ENCODE measurements at places on chromosomes 6 and 20.
A peak's percentile ranks its signal among the peaks of the same experiment; 100 is the strongest.

GRCh38 chr20:19996917-19997316, 20.2 kb upstream of the NAA20 start:
- DNase-seq: no peak

DNA sequence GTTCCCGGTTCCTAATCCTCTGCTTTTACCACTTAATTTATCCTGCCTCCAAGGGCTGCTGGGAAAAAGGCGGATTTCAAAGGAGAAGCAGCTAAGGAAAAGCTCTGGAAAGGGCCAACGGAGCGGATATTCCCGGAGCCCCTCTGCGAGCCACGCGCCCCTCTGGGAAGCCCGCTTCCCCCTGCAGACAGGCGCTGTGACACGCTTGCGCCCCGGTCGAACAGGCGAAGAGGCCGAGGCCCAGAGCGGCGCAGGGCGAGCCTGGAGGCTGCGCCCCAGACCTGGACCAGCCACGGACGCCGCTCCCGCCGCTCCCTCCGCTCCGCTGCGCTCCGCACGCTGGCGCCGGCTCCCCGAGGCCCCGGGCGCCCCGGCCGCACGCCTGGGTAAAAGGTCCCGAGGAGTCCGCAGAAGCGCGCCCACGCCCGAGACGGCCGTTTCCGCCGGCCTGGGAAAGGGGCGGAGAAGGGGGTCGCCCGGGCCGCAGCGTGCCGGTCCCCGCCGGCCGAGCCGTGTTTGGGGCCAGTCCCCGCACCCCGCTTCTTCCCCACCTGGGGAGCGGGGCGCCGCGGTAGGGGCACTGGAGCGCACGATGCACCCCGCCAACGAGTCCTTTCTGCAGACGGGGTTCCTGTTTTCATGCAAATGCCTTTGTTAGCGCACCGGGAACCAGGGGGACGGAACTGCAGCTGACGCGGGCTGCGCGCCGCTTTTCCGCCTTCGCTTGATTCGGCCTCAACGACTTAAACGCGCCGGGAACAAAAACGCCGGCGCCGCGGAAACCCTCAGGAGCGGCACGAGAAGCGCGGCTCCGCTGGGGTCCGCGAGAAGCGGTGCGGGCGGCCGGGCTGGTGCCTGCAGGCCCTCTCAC, 91.9 kb upstream of the SIRPA start:
- DNase-seq: no peak

- no peak for DNase-seq
Measured at GRCh38 chr20:47445291-47445690, 56.4 kb upstream of the NCOA3 start.

GRCh38 chr6:40387871-40388264, 199.3 kb downstream of the LRFN2 start:
- no peak for DNase-seq

- no peak for DNase-seq
Measured at GRCh38 chr6:122571888-122572287, 38.3 kb upstream of the PKIB start.

- DNase-seq: no peak
Measured at GRCh38 chr6:111862741-111863140, 10.5 kb downstream of the FYN start.

DNA sequence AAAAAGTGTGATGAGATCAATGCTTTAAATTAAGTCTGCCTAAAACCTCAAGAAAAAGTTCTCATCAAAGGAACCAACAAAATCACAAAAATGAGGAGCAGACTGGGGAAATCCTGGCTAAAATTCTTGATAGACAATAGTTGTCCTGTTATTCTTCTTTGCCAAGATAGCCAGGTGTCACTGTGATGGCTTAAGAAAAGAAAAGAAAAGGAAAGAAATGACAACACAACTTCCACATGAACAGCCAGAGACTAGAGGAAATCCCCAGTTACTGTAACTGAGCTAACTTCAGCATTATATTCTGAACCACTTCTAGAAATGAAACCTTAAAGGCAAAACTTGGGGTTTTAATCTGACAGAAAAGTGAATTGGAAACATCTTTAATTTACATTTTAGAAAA, 129.6 kb downstream of the CD24 start:
- DNase-seq: no peak

DNA sequence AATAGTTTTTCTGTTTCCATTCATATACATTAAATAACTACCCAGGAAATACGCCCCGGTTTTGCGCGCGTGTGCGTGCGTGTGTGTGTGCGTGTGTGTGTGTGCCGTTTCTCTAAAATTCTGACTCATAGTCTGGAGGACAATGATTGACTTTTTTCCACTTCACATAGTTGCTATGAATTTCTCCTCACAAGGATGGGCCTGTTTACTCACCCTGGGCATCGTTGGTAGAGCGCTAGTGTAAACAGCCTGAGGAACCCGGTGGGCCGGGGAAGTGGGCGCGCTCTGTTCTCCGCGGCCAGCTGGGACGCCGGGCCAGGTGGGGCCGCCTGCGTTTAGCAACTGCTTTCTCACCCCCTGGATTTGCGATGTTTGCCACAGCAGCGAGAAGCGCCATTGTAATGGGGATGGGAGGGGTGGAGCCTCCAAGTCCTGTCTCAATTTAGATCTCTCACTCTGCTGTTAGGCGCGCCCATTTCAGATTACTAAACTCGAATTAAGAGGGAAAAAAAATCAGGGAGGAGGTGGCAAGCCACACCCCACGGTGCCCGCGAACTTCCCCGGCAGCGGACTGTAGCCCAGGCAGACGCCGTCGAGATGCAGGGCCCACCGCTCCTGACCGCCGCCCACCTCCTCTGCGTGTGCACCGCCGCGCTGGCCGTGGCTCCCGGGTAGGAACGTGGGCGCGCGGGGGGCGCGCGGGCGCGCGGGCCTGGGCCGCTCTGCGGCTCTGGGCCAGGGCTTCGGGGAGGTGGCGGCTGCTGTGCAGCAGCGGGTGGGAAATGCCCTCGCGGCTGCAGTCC, at the start of gene CD109:
Gene CD109, plus strand, starts transcription at position 585 of the 803 bp plus-strand sequence. Its CDS starts 13 bp downstream, at position 598.
- peak; percentile 16 for DNase-seq

DNA sequence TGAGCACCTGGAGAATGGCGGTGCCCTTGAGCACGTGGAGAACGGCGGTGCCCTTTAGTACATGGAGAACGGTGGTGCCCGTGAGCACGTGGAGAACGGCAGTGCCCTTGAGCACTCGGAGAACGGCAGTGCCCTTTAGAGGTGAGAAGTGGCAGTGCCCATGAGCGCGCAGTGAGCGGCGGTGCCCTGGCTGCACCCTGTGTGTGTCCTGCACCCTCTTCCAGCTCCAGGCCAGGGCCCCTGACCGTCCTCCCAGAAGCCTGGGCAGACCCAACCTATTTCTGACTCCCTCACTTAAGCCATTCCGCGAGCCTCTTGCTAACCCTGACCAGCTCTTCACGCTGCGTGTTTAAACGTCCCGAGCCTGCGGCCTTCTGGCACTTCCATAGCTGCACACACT, 151.3 kb downstream of the DLL1 start:
- no peak for DNase-seq

DNA sequence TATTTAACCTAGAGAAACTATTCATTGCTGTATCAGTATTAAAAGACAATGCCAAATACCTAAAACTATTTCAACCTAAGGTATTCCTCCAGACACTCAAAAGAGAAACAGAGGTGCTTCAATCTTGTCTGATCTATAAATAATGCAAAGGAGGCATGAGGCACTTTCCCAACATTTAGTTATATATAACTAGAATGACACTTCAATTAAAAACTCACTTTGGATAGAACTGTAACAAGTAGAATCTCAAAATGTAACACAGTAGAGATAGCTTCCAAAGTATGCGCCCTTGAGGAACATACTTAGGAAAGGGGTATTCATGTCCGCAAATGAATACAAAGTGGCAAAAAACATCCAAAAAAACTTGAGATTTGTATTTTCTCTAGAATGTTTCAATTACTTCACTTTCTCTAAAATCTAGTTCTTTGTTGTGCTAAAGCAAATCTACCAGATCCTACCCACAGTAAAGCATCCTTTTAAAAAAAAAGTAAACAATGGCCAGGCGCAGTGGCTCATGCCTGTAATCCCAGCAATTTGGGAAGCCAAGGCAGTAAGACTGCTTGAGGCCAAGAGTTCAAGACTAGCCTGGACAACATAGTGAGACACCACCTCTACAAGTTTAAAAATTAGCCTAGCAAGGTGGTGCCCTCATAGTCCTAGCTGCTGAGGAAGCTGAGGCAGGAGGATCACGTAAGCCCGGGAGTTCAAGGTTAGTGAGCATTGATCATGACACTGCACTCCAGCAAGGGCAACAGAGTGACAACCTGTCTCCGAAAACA, 10.3 kb downstream of the SYNCRIP start:
- no peak for DNase-seq

DNA sequence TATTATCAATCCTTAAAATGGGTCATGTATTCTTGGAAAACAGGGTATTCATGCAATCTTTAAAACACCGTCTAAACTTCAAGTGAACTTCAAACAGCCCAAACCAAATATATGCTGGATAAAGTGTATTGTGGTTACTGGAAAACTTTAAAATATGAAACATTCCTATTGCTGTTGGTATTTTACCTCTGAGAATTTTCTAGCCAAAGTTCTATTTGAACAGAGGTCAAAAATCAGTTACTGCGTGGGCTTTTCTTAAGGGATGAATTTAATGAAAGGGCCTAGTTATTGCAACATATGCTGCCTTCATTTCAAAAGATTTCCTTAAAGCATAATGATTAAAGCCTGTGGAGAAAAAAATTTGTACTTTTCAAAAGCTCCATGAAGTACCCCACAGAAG, 436.0 kb downstream of the PLCB1 start:
- no peak for DNase-seq

- DNase-seq: no peak
Measured at GRCh38 chr20:35404614-35405259, 7.0 kb downstream of the UQCC1 start.

DNA sequence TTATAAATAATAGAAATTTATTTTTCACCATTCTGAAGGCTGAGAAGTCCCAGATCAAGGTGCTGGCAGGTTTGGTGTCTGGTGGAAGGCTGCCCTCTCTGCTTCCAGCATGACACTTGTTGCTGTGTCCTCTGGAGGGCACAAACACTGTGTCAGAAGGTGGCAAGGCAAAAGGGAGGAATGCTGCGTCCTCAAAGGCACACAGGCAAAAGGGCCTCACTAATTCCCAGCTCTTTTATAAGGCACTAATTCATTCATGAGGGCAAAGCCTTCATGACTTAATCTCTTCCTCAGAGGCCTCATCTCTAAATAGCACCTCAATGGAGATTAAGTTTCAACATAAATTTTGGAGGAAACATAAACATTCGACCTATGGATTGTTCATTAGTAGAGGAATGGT, 209.5 kb upstream of the SMLR1 start:
- DNase-seq: no peak

DNA sequence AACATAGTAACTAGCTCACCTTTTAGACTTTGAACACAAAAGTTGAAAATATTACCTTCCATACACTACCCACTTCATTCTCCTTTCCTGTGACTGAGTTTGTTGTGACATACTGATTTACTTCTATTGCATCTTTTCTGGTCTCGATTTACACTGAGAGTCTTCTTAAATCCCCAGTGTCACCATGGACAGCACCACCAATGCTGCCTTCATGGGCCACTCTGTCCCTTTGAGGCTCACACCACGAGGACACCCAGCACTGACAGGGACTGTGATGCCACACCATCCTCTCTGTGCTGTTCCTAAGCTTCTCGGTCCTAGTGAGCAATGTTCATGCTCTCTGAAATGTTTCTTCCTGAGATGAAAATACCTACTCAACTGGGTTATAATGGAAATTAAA, 337.1 kb upstream of the IRAK1BP1 start:
- DNase-seq: no peak

DNA sequence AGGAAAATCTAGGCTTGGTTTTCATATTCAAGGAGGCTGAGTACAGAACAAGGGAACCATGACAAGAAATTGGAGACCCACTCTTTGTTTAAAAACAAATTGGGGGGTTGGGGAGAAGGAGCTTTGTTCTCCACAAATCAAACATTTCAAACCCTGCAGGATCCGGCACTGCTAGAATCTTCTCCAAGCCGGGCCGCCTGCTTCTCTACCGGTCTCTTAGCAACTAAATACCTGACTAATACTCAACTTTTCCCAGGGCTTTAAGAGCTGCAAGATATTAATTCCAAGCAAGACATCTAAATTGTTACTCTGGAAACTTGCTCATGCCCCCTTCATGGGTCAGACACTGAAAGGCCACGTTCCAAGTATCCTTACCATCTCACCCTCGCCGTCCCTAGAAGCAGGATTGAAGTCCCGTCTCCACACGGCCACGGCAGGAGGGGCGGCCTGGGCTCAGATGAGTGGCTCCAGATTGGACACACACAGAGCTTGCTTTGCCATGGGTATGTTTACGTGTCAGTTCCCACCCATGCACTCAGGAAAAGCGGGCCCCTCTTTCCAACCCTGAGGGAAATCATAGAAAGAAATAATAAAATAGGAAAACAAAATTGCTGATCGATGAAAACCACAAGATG, 126.4 kb upstream of the CDH4 start:
- DNase-seq: no peak

All from NCI-H1092 treated with DMSO at 0.1 percent for 48 hours (cell line).